Germinal center (tissue), 1 donor: ENCODE measurements at places on chromosomes 1 and 21.

- no peak for DNase-seq
Measured at GRCh38 chr1:19206947-19207346, 3.1 kb downstream of the UBR4 start.

DNA sequence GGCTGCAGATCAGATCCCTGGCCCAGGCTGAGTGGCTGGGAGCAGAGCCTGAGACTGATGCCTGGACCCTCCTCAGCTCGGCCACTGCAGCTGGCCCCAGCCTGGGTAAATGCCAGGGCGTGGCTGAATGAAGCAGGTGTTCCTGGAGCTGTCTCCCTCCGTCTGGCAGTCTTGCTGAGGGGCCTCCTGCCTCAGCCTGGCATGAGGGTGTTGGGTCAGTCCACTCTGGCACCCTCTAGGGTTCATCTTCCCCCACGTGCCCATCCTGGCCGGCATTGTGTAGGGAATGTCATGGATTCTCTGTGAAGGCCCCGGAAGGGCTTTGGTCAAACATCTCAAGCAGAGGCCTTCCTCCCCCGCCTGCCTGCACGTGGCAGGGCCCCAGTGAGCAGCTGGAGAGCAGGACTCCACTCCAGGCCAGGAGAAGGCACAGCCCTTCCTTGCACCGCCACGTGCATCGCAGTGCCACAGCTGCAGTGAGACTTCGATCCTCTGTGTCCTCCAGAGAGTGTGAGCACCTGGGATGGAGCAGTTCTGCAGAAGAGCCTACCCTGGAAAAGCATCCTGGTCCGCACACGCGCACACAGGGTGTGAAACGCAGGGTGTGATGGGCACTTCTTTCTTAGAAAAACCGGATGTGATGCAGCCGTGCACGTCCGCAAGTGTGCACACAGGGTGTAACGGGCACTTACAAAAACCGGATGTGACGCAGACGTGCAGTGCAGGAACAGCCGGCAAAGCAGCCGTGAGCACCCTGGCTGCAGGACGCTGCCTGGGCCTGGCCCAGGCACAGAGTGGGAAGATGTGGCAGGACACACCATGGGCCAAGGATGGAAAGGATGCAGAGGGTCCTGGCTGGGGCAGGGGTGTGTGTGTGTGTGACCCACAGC lies 4.6 kb upstream of the KRTAP10-4 start:
- DNase-seq = no peak

- peak; percentile 60 for DNase-seq
Measured at GRCh38 chr1:21647431-21648351, 21.5 kb downstream of the RAP1GAP start.

GRCh38 chr1:213650603-213651002 lies 337.2 kb upstream of the PROX1 start:
- DNase-seq = no peak

DNA sequence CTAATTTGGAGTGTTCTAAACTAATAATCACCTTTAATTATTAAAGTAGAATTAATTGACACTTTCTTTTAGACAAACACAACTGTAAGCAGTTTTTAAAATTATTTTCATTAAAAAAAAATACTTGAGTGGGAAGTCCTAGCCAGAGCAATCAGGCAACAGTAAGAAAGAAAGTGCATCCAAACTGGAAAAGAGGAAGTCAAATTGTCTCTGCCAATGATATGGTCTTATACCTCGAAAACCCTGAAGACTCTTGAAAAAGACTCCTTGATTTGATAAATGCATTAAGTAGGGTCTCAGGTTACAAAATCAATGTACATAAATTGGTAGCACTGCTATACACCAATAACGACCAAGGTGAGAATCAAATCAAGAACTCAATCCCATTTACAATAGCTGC lies 83.0 kb upstream of the GADD45A start:
- DNase-seq = no peak

DNA sequence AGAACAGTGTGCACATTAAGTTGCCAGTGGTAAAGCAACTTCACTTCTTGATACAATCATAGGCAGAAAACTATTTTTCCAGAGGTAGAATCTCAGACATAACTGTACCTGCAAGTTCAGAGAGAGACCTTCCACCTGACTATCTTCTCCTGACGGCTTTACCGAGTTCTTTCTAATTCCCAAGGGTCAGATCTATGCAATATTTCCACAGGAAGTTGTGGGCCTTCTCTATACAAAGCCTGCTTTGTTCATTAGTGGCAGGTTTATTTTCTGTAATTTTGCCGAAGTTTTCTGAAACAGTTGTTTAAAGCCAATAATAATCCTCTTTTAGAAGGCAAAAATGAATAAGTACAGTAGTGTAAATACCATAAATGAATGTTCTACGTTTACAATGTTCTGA lies 58.2 kb upstream of the RCC1 start:
- no peak for DNase-seq

DNA sequence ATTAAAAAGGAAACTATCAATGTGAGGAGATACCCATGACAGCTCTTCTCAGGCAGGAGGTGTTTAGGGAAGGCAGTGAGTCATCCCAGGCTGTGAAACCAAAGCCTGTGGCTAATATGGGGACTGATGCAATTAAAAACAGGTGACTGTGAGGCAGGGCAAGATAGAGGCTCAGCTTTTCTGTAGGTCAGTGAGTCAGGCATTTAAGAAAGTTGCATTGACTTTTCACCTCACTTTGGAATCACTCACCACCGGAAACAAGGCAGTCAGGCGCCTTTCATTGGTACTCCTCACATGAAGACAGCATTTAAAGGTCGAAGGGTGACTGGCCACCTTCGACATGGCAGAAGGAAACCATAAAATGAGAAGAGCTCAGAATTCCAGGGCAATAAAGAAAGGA lies 54.5 kb downstream of the PAPPA2 start:
- no peak for DNase-seq

DNA sequence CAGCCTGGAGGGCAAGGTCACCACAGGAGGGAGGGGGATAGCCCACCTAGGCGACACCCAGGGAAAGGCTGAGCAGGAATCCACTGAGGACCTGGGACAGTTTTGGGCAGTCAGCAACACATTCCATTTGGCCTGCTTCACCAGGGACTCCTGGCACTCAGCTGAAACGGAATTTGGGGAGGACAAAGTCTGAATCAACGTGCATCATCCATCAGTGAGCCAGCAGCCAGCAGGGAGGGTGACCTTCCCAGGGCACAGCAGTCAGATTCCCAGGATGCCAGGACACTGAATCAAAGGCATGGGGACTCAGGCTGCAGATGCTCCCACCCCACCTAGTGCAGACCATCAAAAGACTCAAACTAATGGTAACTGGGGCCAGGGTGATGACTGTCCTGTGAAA lies 4.6 kb downstream of the SH3BP5L start:
- DNase-seq = no peak
